Upper lobe of right lung (tissue), 1 donor: ENCODE measurements at places on chromosomes 2 and 18.

DNA sequence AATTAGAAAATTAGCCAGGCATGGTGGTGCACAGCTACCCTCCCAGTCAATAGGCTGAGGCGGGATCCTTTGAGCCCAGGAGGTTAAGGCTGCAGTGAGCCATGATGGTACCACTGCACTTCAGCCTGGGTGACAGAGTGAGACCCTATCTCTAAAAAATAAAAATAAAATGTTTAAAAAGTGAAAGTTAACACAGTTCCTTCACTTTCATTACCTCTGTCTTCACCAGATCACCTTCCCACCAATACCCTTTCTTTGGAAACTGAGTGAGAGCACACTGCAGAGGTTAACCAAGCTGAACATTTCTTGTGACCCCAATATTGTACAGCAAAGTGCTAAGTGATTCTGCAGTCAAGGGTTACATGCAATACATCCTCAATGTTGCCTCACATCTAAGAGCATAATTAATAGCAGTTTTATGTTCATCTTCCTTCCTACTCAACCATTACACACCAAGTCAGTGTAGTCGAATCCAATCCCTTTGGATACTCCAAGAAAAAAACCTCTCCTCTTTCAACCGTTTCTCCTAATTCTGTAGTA is 1.7 kb downstream of the L3MBTL4 start:
- no peak for DNase-seq
- H3K36me3 ChIP-seq, result no peaks in the 10 kb centered on the region
- H3K4me3 ChIP-seq, result peak overlapping the region; percentile 68

GRCh38 chr18:67504739-67505138 is 11.8 kb downstream of the DSEL start:
- no peaks in the 10 kb centered on the region for H3K4me1 ChIP-seq
- no peaks in the 10 kb centered on the region for H3K36me3 ChIP-seq
- no peak for DNase-seq
- no peaks in the 10 kb centered on the region for H3K27me3 ChIP-seq
- no peak overlapping the region for H3K27ac ChIP-seq
- H3K4me3 ChIP-seq, result no peak overlapping the region

DNA sequence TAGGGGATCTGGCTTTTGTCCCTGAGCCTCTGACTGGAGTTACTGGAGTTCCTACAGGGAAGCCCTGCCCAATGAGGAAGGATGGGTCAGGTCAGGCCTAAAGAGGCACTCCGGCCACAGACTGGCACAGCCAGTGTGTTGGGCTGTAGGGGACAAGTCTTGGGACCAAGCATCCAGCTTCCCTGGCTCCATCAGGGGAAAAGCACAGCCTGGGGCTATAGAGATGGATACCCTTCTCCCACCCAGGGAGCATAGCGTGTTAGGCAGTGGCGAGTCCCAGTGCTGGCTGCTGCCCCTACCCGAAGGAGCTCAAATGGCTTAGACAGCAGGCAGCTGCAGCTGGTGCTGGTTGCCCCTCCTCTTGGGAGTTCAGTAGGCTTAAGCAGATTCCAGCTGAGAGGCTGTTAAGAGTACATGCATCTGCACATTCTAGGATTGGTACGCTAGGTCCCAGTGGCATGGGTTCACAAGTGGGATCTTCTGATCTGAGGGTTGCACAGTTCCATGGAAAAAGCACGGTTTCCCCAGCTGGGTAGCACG is 111.4 kb downstream of the DCDC2C start:
- H3K27ac ChIP-seq, result no peak overlapping the region
- H3K4me3 ChIP-seq, result no peak overlapping the region
- DNase-seq, result no peak

GRCh38 chr2:120224256-120224655 is 1.1 kb upstream of the TMEM185B start:
- H3K27me3 ChIP-seq, result no peaks in the 10 kb centered on the region
- DNase-seq, result peak; percentile 61
- peak overlapping the region; percentile 77 for H3K4me3 ChIP-seq
- no peak overlapping the region for H3K27ac ChIP-seq
- peaks cover 32% of the 10 kb centered on the region for H3K4me1 ChIP-seq
- H3K36me3 ChIP-seq, result no peaks in the 10 kb centered on the region

DNA sequence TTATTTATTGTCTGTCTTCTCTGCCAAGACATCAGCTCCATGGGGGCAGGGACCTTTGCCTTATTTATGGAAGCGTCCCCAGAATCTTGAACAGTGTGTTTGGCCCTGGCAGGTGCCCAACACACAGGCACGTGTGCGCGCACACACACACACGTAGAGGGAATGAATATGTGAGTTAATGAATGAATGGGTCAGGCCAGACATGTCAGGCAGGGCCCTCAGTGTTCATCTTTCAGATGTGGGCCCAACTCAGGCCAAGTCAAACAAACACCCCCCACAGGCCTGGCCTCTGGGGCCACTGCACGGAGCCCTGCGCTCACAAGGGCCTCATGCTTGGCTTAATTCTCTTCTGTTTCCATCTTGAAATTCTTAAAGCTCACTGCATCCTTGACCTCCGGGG is 54.1 kb downstream of the DYSF start:
- H3K4me1 ChIP-seq, result peaks cover 17% of the 10 kb centered on the region
- DNase-seq, result peak; percentile 33

DNA sequence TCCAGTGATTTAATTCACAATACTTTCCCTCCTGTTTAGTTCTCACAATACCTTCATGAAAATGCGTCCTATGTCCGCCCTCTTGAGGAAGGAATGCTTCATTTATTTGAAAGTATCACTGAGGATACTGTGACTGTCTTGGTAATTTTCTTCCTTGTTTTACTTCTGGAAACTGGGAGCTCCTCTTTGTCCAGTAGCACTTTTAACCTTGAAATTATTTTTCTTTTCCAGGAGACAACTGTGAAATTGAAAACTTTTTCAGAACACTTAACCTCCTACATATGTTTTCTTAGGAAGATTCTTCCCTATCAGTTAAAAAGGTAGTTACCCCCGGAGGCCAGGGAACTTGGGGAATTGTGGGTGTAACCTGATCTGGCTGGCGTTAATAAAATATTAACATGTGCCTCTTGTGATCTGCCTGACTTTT is 58.9 kb upstream of the STON1 start:
- no peaks in the 10 kb centered on the region for H3K4me1 ChIP-seq
- no peak overlapping the region for H3K27ac ChIP-seq
- DNase-seq, result no peak
- no peak overlapping the region for H3K4me3 ChIP-seq
- no peaks in the 10 kb centered on the region for H3K27me3 ChIP-seq
